Activated T-cell treated with anti-CD3 and anti-CD28 coated beads for 24 hours (primary cell): ENCODE measurements at places on chromosomes 16 and 17.

DNA sequence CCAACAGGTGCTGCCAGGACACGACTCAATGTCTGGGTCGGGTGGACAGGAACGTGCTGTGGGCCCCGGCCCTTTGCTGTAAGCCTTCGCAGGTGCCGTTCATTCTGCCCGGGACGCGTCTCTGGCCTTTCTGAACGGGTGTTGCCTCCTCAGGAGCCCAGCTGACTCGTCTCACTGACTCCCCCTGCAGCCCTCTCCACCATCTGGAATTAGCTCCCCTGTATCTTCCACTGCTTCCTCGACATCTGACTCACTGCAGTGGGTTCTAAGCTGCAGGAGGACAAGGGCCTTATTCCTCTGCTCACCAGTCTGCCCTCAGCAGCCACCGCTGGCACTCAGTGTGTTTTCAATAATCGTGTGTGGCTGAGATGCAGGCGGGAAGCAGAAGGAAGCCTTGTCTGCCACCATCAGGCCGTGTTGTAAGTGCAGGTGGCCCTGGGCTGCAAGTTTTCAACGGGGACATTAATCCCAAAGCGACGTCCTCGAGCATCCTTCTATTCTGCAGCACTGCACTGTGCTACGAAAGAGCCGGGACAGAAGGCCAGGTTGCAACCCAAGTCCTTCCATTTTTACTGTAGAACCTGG, 256.2 kb downstream of the FOXL1 start:
- no peak for DNase-seq

GRCh38 chr17:40873801-40874200, 6.8 kb upstream of the KRT12 start:
- no peak for DNase-seq

DNA sequence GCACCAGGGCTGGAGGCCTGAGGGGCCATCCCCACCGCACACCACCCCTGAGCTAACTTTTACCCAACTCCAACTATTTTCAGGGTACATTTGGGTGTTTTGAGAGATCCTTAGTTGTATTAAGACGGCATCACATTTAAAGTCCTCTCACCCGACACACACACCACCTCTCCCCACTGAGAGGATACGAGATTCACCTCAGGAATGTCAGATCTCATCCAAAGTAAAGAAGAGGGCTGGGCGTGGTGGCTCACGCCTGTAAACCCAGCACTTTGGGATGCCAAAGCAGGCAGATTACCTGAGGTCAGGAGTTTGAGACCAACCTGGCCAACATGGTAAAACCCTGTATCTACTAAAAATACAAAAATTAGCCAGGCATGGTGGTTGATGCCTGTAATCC, 88.4 kb downstream of the RBFOX3 start:
- no peak for DNase-seq

DNA sequence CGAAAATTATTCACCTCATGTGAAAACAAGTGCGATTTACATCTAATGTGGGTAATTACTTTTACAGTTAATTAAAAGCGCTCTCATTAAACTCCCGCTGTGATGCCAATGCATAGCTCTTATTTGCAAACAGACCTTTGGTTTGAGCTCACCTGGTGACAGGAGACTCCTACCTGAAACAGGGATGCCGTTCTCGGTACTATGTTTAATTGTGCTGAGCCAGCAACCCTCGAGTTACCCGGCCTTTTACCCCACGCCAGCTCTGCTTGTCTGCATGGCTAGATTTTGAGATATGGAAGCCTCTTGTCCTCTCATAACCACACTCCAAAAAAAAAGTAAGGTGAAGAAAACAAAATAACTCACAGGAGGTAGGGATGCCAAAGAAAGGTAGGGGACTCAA, 690.4 kb upstream of the RBFOX1 start:
- no peak for DNase-seq

DNA sequence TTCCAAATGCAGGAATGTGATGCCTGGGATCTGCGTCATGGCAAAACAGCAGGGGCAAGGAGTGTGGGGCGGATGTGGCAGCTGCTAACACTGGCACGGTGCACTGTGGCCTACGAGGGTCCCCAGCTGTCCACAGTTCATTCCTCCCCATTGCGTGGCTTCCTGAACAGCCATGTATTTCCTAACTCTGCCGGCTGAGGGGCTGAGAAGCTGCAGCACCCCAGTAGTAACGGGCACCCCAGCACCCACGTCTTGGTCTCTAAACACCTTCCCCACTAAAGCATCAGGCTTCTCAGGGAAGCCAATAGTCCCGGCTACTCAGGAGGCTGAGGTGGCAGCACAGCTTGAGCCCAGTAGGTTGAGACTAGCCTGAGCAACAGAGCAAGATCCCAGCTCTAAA, 47.6 kb downstream of the LMF1 start:
- no peak for DNase-seq

- DNase-seq: no peak
Observed at GRCh38 chr17:81339534-81340296, 44.6 kb upstream of the SLC38A10 start.

DNA sequence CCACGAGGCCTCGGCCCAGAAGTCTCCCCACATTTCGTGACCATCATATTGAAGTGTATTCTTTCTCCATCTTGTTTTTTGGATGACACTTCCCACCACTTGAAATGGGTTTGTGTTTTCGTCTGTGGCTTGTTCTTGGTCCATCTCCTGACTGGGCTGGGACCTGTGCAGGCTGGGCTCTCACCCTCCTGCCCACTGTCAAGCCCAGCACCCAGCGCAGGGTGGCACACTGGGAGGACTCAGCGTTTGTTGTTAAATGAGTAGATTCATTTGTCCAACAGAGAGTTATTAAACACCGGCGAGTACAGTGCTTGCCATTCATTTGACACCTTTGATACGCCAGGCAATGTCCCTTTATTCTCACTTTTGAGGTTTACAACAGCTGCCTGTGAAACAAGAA, 22.6 kb downstream of the NT5M start:
- DNase-seq: no peak

DNA sequence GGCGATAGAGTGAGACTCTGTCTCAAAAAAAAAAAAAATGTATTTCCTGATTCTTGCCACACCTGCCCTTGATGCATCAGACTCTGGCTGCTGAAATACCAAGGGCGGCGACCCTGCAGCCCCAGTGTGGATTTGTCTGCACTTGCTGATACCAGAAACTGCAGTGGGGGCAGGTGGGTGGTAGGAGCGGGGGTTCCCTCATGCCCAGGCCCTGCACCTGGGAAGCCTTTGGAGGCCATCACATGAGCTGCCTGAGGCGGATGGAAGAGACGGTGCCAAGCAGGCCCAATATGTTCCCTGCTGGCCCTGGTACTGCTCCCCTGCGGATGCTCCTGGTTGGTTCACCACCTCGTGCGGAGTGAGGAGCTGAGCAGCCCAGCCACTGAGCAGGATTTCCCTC, 50.6 kb downstream of the MARF1 start:
- no peak for DNase-seq

- no peak for DNase-seq
Observed at GRCh38 chr16:69179328-69180010, 7.5 kb upstream of the SNTB2 start.

DNA sequence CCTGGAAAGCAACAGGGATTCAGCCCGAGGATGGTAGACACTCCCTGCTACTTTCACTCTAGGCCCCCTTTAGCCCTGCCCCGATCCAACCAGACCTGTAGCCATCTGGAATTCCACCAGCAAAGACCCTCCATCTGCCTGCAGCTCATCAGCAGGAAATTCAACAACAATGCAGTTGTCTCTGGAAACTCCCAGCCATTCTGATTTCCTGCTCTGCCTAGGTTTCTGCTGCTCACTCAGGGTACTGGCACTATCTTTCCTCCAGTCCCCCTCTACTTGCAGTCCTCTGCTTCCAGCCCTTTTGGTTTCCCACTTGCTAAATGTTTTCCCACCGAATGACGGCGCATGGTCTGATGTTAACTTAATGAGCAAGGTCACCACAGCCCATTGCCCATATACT, 2.7 kb upstream of the SP6 start:
- no peak for DNase-seq

GRCh38 chr17:82052638-82053059, 951 bp downstream of the GPS1 start:
- no peak for DNase-seq

GRCh38 chr16:54503011-54503855, 216.6 kb upstream of the IRX3 start:
- no peak for DNase-seq

GRCh38 chr16:16828913-16829398, 450.0 kb downstream of the NPIPA7 start:
- no peak for DNase-seq

DNA sequence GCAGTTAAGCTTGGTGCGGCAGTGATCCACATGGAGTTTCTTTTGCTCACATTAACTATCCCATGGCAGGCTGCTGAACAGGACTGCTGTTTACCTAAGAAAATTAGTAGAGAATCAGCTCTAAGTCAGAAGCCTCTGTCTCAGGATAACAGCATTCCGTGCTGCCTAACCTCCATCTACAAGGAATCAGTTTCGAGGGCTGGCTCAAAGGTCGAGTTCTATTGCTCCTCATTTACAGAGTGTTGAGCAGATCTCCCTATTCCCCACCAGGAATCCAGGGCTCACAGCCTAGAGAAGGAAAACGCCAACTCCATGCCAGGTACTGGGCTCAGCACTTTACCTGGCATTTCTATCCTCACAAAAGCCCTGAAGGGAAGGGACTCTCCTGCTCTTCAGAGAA, 9.9 kb downstream of the GINS2 start:
- DNase-seq: no peak

DNA sequence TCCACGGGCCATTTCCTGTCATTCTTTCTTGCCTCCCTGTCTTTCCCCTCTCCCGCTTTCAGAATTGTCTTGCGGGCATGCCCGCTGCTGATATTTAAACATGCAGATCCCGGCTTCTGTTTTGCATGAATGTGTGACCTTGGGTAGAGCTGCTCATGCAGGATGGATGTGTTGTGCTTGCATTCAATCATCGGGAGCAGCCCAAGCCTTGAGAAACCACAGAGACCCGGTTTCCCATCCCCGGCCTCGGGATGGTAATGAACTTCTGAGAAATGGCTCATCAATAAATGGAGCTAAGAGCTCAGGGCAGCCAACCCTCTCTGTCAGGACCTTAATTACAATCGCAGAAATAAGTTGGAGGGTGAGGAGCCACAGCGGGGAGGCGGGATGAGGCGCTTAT, 303.7 kb upstream of the TNRC6C start:
- DNase-seq: no peak

- DNase-seq: no peak
Observed at GRCh38 chr17:3004925-3005324, 58.5 kb downstream of the OR1D5 start.

DNA sequence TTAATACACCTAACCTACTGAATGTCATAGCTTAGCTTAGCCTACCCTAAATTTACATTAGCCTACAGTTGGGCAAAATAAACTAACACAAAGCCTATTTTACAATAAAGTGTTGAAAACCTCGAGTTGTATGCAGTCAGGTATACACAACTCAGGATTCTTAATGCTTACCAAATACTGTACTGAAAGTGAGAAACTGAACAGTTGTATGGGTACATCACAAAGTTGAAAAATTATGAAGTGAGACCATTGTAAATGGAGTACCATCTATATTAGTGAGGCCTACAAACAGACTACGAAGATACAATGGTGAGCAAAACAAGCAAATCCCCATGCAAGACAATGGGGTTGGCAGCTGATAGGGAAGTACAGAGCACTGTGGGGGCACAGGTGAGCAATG, 79.7 kb downstream of the VAT1L start:
- no peak for DNase-seq

DNA sequence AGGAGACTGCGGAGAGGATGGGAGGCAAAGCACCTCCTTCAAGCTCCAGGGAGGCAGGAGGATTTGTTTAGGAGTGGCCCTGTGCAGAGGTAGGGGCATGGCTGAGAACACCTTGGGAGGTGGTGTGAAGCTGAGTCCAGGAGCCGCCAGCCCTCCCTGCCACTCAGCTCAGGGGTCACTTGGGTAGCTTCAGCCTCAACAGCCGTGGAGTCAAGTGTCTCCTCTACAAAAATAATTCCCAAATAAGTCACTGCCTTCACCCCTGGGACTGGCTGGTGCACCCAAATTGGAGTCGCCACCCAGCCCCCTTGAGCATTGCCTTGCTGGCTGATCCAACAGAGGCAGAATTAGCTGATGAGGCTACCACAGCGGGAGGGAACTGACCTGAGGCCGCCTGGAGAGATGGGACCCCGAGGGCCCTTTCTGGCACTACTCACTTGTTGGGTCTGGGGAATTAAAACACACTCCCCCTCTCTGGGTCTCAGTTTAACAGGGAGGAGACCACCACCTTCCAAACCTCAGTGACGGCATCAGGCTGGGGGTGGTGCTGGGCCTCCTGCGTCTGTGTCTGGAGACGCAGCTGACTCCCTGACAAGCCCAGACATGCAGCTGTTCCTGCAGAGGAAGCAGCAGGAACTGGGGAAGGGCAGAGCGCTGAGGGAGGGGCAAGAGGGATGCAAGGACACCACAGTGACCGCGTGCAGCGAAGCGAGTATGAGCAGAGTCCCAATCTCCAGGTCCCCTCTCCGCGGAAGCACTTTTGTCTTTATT, 87.9 kb upstream of the TOB1 start:
- DNase-seq: no peak

DNA sequence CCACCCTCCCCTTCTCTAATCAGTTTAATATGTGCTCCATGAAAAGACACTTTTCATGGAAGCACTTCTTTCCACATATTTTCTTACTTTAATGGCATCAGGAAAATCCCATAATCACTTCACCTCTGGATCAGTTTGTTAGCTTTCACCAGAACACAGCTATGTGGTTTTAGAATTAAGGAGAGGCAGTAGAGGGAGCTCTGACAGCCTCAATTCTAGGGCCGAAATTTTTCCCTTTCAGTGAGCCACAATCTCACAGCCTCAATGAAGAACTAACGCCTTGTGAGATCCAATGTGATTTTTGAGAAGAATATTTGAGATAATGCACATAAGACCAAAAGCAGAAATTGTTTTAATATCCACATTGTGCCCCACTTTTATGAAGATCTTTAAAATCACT, 1494.0 kb upstream of the CDH8 start:
- DNase-seq: no peak

DNA sequence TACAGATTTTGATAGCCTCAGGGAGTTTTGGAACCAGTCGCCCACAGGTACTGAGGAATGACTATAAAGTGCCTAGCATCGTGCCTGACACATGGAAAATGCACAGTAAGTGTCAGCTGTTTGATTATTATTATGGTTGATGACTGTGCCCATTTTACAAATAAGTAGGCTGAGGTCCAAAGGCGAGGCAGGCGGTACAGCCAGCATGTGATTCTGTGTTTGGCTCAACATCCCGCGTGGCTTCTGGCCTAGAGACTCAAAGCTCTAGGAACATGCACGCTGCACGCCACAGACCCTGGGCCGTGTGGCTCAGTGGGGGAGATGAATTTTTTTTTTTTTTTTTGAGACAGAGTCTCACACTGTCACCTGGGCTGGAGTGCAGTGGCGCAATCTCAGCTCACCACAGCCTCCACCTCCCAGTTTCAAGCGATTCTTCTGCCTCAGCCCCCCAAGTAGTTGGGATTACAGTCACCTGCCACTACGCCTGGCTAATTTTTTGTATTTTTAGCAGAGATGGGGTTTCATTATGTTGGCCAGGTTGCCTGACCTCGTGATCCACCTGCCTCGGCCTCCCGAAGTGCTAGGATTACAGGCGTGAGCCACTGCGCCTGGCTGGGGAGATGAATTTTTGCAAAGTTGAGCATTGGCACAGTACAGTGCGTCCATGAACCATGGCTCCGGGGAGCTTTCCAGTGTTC, 57.7 kb downstream of the NKD1 start:
- DNase-seq: no peak
